HepG2 (cell line): ENCODE measurements at places on chromosomes 16 and 17.
A peak's percentile ranks its signal among the peaks of the same experiment; 100 is the strongest.

DNA sequence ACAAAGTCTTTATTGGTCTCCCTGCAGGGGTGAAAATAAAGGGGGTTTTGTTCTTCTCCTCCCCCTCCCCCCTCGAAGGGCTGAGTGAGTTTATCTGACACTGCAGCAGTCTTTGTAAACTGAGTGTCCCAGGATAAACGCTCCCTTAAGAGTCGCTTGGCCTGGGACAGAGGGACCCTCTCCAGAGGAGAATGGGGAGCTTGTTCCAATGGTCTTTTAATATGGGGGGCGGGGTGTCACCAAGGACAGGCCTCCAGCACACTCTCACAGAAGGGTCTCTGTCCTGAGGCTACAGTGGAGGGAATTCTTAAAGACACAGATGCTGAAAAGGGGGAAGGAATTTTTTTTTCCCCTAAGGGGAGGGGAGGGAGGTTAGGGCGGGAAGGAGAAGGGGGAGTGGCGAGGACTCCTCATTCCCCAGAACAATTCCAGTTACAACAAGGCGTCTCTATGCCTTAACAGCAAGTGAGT is 455.5 kb downstream of the SOX9 start:
- peak; percentile 59 for DNase-seq

GRCh38 chr16:53041320-53042051 is 11.2 kb downstream of the CHD9NB start:
- peak; percentile 39 for DNase-seq

DNA sequence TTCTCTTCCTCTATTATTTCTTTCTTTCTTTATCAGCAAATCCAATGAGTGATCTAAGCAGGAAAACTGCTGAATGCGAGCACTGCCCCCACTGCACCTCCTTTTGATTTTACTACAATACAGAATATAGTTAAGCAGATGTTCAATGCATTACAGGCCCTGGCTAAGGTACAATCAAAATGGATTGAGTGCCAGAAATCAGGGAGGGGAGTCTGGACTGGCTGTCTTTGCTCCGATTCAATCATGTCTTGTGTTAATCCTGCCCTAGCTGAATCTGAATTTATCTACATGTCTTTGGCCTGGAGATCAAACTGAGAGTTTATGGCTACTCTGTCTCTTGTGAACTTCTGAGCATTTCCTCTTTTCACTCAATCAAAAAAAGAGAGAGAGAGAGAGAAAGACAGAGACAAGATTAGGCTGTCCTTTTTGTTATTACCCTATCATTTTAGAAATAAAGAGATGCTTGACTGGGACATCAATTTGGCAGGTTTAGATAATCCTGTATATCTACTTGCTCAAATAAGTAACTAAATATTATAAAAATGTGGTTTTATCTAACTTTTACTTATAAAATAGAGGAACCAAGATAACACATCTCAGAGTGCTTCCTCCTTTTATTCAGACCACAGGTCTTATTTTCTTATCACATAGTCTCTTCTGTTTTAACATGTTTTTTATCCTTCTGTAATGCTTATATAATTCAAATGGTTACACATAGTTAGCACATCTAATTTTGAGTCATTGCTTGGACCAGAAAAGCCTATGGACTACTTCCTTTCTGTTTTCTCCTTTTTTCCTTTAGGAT is 656.2 kb downstream of the KCNJ2 start:
- no peak for DNase-seq

GRCh38 chr17:71438631-71439146 is 682.1 kb upstream of the SOX9 start:
- peak; percentile 25 for DNase-seq

GRCh38 chr17:55451203-55451641 is 29.6 kb upstream of the MMD start:
- no peak for DNase-seq

DNA sequence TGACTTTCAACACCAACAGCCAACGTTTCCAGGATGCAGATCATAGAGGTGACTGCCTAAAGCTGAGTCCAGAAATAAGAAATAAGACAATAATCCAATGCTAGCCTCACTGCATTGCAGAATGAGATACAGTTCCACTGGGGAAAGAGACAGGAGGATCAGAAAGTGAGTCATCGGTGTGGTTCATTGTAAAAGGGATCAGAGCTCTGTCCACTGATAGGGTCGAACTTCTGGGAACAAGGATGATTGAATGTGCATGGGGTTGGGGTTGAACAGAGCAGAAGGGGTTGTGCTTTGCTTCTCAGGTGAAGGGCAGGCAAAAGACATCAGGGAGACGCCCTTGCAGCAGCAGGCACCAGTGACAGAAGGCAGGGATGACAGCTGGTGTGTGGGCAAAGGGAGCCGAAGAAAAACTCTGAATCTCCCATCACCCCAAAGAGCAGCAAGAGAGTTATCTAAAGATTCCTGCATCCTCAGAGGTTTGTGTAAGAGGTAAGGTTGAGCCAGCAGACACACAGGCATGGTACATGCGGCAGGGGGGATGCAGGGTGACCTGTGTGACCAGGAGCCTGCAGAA is 16.4 kb downstream of the CLEC10A start:
- no peak for DNase-seq
